ENCODE measurements at places on chromosomes 7 and 10.

DNA sequence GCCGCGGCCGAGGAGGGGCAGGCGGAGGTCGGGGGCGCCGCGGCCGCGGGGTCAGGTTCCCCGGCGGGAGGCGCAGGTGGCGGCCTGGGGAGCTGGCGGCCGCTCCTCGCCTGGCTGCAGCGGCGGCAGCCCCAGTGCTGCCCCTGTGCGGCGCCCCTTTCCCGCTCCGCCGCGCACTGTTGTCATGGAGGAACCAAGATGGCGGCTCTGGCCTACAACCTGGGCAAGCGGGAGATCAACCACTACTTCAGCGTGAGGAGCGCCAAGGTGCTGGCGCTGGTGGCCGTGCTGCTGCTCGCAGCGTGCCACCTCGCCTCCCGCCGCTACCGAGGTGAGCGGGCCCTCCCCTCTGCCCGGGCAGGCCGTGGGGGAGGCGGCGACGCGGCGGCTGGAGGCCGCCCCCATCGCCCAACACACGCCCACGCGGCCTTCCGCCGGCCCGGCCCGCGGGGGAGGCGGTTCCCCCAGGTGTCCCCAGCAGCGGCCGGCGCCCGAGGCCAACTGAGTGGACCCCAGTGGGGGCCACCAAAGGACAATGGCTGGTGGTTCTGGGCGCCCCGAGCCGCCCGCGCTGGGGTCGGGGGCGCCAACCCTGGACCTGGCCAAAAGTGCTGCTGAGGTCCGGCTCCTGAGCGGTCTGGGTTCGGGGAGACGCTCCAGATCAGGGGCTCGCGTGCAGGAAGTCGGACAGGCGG, 425 bp downstream of the CASD1 start:
- peak; percentile 69 for DNase-seq

DNA sequence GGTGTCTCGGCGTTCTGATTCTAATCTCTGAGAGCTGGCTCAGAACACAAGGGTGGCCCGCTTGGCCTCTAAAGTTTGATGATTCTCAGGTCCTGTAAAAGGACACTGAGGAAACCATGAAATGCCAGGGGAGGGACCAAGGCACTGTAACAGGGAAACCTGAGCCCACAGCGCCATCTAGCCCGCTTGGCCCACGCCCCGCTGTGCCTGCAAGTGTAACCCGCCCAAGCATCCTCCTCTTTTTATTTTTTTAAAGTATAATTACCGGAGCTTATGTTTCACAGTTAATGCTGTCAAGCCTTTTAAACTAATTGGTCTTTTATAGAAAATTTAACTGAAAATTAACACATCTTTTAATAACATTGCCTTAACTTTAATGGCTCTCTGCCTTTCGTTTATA, 734.7 kb downstream of the KCNMA1 start:
- DNase-seq, result no peak

GRCh38 chr7:141991140-141991539, 4.5 kb upstream of the MGAM start:
- no peak for DNase-seq

DNA sequence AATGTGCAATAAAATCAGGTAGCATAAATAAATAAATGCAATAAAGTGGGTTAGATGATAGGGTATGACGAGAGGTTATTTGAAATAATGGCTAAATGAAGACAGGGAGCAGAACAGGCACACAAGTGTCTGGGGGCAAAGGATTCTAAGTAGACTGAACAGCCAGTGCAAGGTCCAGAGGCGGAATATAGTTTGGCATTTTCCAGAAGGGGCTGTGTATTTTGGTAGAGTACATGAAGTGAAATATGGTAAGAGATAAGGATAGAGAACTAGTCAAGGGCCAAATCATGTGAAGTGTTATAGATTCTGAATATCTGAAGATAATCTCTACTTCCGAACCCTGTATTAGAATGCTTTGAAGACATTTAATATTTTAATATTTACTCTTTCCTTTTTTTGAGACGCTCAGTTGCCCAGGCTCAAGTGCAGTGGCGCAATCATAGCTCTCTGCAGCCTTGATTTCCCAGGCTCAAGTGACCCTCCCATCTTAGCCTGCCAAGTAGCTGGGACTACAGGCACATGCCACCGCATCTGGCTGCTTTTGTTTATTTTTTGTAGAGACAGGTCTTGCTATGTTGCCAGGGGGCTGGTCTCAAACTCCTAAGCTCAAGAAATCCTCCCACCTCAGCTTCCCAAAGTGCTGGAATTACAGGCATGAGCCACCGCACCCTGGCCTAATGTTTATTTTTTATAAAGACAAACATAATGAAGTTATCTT, 44.4 kb upstream of the CD36 start:
- no peak for DNase-seq

DNA sequence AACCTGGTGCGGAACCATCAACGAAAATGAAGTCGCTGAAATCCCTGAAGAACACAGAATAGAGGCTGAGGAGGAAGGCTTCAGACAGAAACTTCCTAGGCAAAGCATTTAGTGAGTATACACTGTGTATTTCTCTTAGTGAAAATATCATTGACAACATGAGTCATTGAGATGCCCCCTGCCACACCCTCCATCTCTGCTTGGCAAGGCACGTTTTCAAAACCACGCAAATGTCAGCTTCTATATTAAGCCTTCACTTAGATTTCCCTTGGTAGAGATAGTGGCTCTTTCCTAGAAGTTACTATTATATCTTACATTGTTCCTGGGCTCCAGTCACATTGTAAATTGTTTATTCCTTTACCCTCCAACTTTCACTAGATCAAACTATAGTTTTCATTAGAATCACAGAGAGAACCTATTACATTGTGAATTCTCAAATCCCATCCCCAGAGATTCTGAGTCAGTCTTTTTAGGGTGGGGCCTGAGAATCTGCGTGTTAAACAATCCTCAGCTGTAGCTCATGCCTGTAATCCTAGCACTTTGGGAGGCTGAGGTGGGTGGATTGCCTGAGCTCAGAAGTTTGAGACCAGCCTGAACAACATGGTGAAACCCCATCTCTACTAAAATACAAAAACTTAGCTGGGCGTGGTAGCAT, 4.6 kb upstream of the SKAP2 start:
- no peak for DNase-seq

DNA sequence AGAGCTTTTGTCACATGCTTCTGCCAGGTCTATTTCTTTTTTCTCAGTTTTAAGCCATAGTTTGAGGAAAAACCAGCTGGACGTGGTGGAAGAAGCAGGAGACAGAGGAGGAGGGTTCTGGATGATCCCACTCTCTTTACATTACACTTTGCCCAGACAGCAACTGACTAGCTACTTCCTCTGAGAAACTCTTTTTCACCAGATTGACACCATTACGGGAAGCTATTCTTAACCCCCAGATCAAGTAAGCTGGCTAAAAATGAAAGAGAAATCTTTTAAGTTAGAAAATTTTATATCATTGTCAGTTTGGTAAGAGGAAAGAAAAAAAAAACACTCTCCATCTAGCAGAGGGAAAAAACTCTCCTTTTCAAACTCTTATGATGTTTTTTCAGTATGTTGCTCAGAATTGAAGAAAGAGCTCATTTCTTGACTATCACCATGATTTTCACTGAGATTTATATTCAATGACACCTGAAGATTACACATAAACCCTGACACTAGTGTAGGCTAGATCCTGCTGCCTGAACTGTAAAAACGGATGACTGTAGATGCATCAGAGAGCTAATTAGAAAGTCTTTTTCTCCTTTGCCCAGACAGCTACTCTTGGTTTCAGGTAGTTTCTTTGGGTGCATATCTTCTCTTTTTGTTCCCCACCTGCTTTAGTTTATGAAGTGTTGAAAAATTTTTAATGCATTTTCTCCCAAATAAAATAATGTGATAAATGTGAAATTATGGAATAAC, 203.1 kb downstream of the TFEC start:
- DNase-seq, result no peak

- DNase-seq, result no peak
These were observed 34.4 kb upstream of the GRID1 start for GRCh38 chr10:86400705-86401587.

- no peak for DNase-seq
These were observed 11.8 kb upstream of the COBL start for GRCh38 chr7:51328351-51328801.

DNA sequence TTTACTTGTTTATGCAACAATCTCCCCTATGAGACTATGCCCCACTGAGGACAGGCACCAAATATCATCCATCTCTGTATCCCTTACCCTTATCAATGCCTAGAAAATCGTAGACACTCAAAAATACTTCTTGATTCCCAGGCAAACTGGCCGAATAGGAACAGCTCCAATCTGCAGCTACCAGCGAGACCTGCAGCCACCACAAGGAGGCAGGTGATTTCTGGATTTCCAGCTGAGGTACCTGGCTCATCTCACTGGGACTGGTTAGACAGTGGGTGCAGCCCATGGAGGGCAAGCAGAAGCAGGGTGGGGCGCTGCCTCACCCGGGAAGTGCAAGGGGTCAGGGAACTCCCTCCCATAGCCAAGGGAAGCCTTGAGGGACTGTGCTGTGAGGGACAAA, 10.8 kb upstream of the PPP1R3C start:
- DNase-seq, result no peak

GRCh38 chr7:143367972-143368371, 5.5 kb upstream of the FAM131B start:
- no peak for DNase-seq

DNA sequence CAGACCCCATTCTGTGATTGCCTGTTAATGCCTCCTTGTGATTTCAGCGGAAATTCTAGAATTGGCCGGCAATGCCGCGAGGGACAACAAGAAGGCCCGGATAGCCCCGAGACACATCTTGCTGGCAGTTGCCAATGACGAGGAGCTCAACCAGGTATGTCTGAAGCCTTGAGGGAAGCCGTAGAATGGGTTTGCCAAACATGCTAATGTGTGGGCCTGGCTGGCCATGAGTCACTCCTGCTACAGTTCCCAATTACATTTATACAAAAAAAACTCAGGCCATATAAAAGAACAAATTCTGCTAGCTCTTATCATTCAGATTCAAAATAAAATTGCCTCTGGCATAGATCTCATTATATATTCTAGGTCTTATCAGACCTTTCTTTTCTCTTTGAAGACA, 37.4 kb downstream of the MACROH2A2 start:
- DNase-seq, result no peak

DNA sequence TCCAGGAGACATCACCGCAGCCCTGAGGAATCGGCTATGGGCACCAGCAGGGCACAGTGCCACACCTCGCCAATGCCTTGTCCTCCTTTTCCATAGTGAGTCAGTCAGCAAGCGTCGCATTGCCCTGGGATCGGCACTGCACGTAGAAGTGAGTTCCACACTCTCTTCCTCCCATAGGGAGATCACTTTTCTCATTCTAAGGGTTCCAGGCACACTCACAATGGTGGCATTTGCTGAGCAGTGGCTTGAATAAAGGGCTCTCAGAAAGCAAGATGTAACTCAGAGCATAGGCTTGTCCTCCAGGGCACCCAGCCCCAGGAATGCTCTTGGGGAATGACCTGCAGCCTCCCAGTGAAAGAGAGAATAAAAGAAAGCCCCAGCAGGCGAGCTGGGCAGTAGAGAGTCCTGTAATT, 1.1 kb upstream of the VIM start:
- no peak for DNase-seq

GRCh38 chr7:80410081-80410480, 101.8 kb downstream of the GNAT3 start:
- DNase-seq, result no peak

GRCh38 chr10:95536017-95536416, 25.2 kb downstream of the SORBS1 start:
- DNase-seq, result no peak

DNA sequence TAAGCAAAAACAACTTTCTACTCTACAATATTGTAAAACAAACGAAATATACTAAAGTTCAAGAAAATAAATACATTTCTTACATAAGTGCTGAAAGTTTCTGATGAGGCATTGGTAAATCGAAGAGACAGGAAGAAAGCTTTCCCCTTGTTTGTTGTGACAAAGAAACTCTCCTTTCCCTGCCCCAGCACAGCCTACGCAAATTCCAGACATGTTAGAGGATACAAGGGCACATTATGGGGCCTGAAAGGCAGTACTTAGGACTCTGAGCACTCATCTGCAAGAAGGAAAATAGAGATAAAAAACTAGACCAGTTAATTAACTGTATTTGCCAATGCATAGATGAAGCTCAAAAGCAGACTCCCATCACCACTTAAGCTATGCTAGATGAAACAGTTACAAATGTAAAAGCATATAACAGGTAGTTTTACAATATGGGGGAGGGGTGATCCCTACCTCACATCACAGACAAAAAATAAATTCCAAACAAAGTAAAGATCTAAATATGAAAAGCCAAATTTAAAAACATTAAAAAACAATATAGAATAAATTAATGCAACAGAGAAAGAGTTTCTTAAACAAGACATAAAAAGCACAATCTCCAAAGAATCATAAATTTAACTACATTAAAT, 21.8 kb downstream of the ARHGAP19 start:
- DNase-seq, result no peak

GRCh38 chr10:101812606-101813005, 5.6 kb downstream of the OGA start:
- DNase-seq, result no peak

DNA sequence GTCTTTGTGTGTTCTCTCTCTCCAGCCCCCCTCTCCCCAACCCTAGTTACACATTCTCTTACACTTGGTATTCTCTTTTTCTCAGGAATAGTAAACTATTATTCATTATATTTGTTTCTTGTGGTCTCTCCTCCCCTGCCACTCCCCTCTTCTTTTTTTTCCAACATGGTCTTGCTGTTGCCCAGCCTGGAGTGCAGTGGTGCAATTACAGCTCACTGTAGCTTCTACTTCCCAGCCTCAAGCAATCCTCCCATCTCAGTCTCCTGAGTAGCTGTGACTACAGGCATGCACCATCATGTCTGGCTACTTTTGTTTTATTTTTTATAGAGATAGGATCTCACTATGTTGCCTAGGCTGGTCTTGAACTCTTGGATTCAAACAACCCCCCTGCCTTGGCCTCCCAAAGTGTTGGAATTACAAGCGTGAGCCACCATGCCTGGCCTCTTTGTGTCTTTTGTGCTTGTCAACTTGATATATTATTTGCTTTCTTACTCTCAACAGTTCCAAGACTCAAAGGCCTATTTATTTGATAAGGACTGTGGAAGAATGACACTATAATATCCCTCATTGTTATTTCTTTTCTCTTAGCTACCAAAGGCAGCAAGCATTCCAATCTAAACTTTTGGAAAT, 66.9 kb downstream of the MLLT10 start:
- no peak for DNase-seq

DNA sequence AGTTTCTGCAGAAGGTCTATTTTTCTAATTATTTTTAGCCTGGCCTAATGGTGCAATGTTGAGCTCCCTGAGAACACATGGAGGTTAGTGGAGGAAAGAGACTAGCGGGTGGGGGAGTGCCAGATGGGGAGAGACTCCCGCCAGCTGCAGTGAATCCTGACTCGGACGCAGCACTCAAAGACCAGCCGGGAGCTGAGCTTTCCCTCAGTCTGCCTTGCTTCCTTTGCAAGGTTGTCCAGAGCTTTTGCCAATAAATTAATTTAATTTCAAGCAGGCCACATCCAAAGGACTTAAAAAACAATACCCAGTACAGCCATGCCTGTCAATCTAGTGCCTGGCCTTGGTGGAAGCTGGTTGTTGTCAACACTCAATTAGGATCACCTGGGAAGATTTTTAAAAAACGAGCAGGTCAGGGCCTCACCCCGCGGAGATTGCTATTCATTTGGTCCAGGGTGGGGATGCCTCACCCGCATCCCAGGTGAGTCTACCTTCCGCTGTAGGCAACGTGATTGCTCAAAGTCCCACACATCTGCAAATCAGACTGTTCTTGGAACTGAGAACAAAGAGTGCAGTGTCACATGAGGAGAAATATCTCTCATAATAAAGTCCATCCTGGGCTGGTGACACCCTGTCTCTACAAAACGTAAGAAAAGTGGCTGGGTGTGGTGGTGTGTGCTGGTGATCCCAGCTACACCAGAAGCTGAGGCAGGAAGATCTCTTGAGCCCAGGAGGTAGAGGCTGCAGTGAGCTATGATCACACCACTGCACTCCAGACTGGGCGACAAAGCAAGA, 4.0 kb downstream of the CLRN3 start:
- DNase-seq, result no peak
